ENCODE measurements at places on chromosomes 2 and 18.

- no peak for DNase-seq
Observed at GRCh38 chr18:54197747-54198411, 26.6 kb downstream of the MBD2 start.

GRCh38 chr2:23695214-23695889, 231.6 kb downstream of the ATAD2B start:
- no peak for DNase-seq

- DNase-seq: no peak
Observed at GRCh38 chr2:43214253-43214652, 12.2 kb downstream of the ZFP36L2 start.

- no peak for DNase-seq
Observed at GRCh38 chr2:44615950-44616518, 254.3 kb downstream of the CAMKMT start.

GRCh38 chr2:30826916-30827315, 19.7 kb upstream of the CAPN13 start:
- no peak for DNase-seq

DNA sequence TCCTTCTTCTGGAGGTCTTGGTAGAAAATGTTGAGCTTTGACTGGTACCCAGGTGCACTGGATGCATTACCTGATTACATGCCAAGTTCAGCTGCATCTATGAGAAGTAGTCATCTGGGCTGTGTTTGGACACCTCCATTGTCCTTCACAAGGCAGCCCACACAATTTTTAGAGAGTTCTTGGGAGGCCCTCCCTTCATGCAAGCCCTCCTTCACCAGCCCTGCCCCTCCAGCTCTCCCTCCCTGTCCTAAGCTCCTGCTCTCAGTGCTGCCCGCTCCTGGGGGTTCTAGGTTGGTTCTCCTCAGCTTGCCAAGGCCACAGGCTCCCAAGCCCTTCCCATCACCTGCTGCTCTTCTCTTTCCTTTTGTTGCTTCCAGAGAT, 148.7 kb downstream of the DYSF start:
- DNase-seq: peak; percentile 20

DNA sequence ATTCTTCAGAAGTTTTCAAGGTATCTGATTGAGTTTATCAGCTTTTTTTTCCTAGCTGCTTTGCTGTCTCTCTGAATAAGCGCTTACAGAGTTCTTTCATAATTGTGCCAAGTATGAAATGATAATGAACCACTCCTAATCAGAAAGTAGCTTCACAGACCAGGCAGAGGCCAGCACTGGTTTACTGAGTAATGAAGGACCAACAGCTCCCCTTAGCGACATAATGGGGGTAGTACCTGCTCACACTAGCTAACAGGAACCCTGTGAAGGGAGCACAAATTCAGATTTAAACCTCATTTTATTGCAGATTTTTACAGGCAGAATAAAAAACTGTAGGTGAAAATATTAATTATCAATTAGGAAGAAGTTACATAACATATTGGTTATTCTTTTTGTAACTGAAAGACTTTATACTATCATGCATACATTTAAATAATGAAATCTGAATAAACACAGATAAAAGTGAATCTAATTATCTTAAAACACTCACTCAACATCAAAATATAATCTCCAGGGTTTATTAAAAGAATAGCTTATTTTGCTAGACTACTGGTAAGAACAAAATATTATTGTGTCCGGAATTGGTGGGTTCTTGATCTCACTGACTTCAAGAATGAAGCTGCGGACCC, 53.7 kb upstream of the LRRC30 start:
- DNase-seq: no peak

- DNase-seq: no peak
Observed at GRCh38 chr18:47420130-47420529, 168.7 kb upstream of the SKOR2 start.

DNA sequence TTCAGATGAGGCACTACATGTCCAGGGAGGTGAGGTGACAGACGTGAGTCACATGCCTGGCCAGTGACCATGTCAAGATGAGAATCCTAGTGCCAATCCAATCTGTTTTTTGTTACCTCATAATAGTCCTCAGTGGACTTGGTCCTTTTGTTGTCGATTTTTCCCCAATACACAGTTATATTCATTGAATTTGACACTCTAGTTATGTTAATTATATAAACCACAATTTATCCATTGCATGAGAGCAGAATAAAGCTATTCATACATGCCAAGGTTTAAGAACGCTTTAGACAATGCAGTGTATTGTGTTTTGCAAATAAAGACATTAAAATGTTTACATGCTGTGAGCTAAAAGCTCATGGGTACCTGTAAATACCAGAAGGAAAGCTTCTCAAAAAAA, 21.6 kb upstream of the TMEFF2 start:
- no peak for DNase-seq

- DNase-seq: no peak
Observed at GRCh38 chr18:75124991-75125381, 84.0 kb downstream of the PTGR3 start.

DNA sequence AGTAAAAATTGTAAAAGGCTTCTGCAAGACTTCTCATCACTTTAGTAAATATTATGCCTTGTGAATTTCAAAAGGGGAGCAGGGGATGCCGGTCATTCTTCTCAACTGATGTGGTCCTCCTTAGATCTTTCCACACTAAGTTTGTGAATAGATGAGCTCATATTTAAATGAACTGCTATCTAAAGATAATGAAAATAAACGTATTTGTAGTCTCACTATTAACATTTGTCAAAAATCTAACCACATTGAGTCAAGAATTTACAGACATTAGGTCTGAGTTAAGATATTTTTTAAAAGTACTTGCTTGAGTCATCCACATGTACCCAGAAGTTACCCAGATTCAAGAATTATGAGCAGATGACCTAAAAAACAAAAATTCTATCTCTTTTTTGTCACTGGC, 6.5 kb downstream of the PRPF40A start:
- DNase-seq: no peak

DNA sequence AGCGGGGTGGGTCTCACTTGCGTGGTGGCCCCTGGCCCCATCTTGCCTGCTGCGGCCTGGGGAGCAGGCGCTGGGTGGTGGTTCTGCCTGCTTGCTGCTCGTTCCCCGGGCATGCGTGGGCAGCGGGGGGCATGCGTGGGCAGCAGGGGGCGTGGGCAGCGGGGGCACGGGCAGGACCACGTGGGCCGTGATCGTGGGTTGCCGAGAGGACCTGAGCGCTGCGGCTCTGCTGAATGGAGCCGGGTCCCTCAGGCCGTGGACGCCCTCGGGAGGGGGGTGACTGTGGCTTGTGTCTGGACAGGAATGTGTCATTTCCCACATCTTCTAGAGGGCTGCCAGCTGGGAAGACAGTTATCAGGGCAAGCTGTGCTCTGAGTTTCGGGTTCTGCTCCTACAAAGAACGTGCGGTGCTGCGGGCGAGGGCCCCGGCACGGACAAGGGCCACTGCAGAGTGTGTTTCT, 8.3 kb upstream of the GAL3ST2 start:
- DNase-seq: no peak

DNA sequence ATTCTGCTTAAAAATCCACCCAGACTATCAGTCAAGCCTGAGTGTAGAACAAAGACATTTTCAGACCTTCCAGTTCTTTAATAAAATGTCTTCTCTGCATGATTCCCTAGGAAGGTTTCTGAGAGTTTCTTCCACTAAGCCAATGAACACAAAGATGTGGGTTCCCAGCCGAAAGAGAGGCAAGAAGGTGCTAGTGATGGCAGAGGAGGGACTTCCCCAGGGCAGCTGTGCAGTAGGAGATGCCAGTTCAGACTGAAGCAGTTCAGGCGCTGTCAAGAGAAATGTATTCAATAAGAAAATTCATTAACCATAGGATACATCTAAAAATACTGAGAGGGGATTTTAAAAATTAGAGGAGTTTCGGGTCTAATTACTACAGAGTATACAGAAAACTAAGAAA, 83.3 kb downstream of the RND3 start:
- DNase-seq: no peak

- DNase-seq: no peak
Observed at GRCh38 chr2:118319271-118319684, 231.0 kb downstream of the INSIG2 start.

DNA sequence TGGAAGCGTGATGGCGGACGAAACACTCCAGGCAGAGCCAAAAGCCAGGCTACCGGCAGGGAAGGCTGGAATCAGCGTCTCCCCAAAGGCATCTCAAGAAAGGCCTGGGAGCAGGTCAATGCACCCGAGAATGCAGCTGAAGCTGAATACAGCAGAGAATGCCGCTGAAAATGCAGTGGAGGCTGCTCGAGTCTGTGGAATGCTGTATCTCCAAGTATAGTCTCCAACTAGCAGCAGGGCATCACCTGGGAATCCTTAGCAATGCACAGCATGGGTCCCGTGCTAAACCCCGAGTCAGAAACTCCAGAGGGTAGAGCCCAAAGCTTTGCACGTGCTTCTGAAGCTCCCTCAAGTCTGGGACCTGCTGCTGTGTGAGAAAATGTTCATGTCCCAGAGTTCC, 191.1 kb upstream of the ALKAL2 start:
- DNase-seq: no peak

GRCh38 chr18:63368611-63369010, 1.6 kb upstream of the KDSR start:
- DNase-seq: no peak

DNA sequence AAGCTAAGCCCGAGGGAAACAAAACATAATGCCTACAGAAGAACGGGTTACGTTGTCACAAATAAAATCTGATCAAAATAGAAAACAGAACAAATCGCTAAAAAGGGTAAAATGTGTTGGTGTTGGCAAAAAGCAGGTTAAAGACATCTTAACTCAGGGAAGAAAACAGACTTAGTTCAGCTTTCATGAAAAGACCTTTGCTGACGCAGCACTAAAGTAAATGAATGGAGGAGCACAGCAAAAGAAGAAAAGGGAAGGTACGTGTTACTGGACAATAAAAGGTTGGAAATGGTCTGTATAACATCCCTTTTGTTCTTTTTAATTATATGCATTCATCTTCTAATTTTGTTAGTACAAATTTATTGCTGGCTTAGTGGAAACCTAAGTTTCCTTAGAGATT, 117.4 kb upstream of the DSEL start:
- no peak for DNase-seq

GRCh38 chr2:231765496-231765929, 15.6 kb downstream of the PDE6D start:
- no peak for DNase-seq

GRCh38 chr2:12008425-12009061, 262.1 kb downstream of the LPIN1 start:
- no peak for DNase-seq

DNA sequence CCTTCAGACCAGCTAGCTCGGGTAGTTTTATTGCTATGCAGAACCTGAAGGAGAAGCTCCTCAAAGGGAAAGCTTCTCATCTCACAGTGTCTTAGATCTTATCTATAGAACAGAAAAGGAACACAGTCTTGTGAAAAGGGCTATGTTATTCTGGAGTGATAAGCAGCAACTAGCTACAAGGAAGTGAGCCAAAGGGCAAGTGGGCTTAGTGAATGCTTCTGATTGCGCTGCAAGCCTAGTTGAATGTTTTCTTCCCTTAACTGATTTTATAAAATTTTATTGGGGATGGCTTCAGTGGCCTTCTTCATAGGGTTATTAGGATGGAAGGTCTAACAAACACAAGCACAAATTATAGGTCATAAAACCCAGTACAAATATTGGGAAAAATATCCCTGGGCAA, 400.1 kb downstream of the PARD3B start:
- no peak for DNase-seq

GRCh38 chr2:75055820-75056675, 97.6 kb downstream of the POLE4 start:
- DNase-seq: no peak

DNA sequence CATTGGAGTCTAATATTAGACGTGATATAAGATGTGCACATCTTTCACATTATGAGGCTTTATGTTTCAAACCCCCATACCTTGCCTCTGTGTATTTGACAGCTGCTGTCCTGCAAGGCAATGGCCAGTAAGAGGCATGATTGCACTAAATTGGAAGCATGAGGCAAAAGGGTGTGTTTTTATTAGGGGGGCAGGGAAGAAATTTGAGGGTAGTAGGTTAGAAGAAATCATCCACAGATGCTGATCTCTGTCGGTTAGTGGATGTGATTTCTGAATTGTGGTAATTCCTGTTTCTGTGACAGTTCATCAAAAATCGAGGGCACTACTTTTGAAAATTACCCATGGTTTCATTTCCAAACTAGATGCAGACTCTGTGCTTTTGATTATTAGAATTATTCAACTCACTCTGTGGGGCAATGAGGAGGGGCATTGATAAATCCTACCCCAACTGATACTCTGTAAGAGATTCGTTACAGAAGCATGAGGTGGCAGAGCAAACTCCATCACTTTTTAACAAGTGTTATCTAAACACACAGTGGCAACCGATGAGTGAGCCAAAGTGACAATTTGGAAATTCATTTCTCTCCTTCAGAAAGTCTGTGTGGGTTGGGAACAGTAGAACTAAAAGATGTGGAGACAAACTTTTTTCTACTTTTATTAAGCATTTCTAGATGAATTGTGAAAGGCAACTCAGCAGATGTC, 453.0 kb downstream of the ARHGAP15 start:
- DNase-seq: no peak

DNA sequence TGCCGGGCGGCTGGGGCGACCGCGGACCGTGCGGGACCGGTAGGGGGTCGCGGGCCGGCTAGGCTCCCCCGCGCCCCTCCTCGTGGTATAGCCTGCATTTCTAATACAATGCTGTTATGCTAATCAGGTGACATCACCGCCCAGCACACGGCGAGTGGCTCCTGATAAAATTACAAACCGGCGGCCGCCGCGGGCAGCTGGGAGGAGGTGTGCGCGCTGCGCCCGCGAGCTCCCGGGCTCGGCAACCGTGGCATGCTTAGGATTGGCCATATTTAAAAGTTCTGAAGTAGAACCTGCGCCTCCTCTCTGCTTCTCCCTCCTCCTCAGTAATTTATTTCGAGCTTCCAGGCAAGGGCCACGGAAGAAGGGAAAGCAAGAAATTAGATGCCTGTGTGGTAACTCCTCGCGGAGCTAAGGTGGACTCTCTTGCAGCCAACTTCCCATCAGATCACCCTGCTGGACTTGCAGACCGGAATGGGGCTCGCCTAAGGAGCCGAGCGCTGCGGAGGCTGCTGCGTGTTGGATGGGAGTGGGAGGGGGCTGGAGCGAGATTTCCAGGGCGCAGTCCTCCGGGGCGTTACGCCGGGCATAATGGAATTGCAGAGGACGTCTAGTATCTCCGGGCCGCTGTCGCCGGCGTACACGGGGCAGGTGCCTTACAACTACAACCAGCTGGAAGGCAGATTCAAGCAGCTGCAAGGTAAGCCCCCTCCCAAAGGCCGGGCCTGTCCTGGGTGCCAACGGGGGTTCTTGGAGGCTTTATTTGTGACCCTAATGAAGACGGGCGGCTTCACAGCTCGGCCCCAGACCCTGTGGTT, 102.3 kb downstream of the SPTBN1 start:
- peak; percentile 46 for DNase-seq

- DNase-seq: no peak
Observed at GRCh38 chr2:9703701-9704221, 73.0 kb upstream of the YWHAQ start.
